ENCODE measurements at places on chromosomes 16 and 17. TPM values are rescaled to one million over a fixed set of nuclear protein-coding genes. Genes with fewer than 3 reads are reported as not detected.

GRCh38 chr16:58732545-58733247 lies 1.4 kb downstream of the GOT2 start:
- no peak for DNase-seq

- no peak for DNase-seq
Measured at GRCh38 chr17:5772720-5773119, 188.4 kb upstream of the NLRP1 start.

DNA sequence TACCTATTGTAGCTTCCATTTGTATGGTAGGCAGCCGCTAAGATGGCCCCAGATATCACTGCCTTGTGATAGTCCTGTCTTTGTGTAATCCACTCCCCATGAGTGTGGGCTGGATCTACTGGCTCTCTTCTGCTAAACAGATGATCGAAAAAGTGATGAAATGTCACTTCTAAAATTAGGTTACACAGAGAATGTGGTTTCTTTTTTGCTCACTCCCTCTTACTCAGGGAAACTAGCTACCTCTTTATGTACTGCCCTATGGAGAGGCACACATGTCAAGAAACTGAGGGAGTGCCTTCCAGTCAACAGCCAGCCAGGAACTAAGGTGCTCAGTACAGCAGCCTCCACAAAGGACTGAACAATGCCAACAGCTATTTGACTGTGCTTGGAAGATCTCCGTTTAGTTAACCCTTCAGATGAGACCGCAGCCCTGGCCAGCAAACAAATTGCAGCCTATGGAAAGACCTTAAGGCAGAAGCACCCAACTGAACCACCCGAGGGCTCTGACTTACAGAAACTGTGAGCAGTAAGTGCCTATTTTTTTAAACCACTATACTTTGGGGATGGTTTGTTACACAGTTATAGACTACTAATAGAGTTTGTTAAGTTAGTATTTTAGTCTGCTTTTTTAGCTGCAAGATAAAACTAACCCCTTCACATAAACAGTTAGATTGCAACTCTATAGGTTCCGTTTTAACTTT lies 113.2 kb upstream of the MAF start:
- DNase-seq, result no peak

DNA sequence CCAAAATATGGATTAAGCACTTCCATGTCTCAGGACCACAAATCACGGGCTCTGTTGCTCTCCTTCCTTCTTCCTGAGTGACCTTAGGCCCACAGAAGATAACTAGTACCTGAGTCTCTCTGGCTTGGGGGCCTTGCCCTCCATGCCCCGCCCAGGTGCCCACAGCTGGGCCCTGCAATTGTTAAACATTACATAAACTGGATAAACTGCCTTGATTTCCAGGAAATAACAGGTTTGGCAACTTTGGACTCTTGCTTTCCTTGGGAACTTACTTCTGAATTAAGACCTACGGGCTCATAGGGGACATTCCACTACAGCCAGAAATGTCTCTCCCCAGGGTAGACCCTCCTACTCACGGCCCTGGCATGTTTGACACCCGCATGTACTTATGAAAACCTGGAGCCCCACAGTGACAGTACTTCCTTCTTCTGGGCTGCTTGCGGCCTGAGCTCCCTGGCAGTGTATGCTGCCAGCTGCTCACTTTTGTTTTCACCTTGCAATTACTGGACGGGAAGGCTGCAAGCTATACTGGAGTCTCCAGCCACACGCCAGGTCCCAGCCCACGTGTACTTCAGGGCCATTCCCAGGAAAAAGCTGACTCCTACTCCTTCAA lies 2.3 kb upstream of the UBALD2 start:
- DNase-seq, result peak; percentile 92

Gene MGAT5B
- 1.4 TPM for polyA plus RNA-seq

Gene SHCBP1
- polyA plus RNA-seq, result 4.7 TPM
